ENCODE measurements at places on chromosomes 11 and 22.

GRCh38 chr22:46563381-46564083 lies 26.1 kb upstream of the CELSR1 start:
- DNase-seq = no peak

- no peak for DNase-seq
Observed at GRCh38 chr11:122150216-122151124, 34.5 kb upstream of the BLID start.

GRCh38 chr22:49738006-49738405 lies 89.7 kb downstream of the BRD1 start:
- no peak for DNase-seq

- DNase-seq = no peak
Observed at GRCh38 chr22:46163557-46163888, 13.2 kb downstream of the PPARA start.

DNA sequence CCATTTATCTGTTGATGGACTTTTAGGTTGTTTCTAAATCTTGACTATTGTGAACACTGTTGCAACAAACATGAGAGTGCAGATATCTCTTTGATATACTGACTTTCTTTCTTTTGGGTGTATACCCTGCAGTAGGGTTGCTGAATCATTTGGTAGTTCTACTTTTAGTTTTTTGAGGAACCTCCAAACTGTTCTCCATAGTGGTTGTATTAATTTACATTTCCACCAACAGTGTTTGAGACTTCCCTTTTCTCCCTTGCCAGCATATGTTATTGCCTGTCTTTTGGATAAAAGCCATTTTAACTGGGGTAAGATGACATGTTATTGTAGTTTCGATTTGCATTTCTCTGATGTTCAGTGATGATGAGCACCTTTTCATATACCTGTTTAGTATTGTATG lies 330.0 kb downstream of the DDX10 start:
- DNase-seq = no peak

GRCh38 chr11:5791165-5791564 lies at the start of gene OR52N1:
OR52N1 (minus strand) TSS chr11:5791265; CDS start chr11:5788816, 2,449 bp downstream.
- DNase-seq = no peak

- DNase-seq = peak; percentile 79
Observed at GRCh38 chr11:93054881-93055280, 85.4 kb downstream of the MTNR1B start.

- DNase-seq = no peak
Observed at GRCh38 chr11:120318906-120319305, 6.2 kb upstream of the TLCD5 start.

GRCh38 chr22:42686756-42687491 lies 33.7 kb downstream of the A4GALT start:
- DNase-seq = no peak

DNA sequence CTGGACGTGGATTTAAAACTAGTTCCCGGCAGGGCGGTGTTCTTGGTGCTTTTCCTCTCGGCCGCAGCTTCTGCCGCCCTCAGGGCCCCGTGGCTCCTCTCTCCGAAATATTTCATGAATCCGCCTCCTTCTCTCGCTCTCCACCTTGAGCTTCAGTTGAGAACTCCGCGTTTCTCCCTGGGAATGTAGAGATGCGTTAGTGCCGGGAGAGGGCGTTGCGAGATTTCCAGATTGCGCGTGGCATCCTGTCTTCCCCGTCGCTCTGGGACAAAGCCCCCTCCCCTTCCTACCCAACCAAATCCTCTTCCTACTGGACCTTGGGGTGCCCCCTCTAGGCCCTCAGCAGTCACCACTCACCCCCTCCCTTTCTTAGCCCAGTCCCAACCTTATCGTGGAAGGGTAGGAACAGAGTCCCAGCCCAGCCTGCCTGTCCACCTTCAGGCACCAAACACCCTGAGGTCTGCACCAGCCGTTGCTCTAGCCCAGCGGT lies 15.5 kb upstream of the RAC2 start:
- DNase-seq = no peak

- DNase-seq = no peak
Observed at GRCh38 chr22:23240639-23241389, 60.5 kb downstream of the BCR start.

DNA sequence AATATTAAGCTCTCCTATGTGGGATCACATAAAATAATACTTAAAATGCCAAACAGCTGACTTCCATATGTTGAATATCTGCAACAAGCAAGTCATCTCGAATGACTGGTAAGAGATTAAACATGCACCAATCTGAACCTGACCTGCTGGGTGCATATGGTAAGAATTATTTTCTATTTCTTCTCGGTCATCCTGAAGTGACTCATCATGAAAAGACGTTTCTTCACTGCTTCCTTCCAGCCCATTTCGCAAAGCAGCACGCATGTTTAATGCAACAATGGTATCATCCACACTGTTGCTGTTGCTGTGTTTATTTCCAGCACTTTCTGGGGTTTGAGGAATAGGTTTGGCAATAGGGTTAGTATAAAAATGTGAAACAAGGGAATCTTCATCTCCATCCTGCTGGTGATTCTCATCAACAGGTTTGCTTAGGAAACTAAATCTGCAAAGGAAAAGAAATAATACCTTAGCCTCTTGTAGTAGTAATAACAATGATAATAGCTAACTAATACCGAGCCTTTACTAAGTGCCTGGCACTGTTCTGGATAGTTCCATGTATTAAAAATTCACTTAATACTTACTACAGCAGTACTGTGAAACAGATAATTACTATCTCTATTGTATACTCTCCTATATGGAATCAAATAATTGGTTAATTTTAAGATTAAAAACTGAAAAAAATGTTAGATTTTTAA lies 52.0 kb upstream of the CHRNA10 start:
- DNase-seq = peak; percentile 97

GRCh38 chr11:122215244-122215992 lies 99.4 kb upstream of the BLID start:
- DNase-seq = peak; percentile 61

- DNase-seq = no peak
Observed at GRCh38 chr11:5488798-5489399, 414 bp downstream of the OR52D1 start.

- peak; percentile 56 for DNase-seq
Observed at GRCh38 chr11:96188243-96189006, 154.6 kb downstream of the MAML2 start.

DNA sequence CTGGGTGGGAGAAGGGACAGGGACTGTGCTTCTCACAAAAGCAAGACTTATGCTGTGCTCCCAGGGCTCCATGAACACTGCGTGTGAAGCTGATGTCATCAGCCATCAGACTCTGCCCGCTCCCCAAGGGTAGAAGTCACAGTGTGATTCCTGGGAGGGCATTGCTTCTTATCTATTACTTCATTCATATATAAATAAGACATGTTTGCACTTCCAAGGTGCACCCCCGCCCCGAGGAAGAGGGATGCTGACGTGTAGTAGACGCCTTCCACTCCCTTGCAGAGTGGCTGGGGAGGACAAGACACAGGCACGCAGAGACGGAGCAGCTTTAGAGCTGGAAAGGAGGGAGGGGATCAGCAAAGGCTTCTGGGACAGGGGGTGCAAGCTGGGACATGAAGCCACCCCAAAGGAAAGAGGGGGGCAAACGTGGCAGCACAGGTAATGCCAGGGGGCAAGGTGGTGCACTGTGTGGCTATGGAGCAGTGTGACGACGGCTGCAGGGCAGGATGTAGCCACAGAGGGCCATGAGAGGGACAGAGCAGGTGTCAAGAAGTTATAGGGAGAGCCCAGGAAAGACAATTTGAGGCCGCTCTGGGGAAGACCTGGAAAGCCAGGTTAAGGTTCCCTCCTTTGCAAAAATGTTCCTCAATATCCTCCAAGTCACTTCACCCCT lies 558.5 kb downstream of the MN1 start:
- no peak for DNase-seq

- no peak for DNase-seq
Observed at GRCh38 chr11:22792497-22792896, 37.1 kb downstream of the SVIP start.

DNA sequence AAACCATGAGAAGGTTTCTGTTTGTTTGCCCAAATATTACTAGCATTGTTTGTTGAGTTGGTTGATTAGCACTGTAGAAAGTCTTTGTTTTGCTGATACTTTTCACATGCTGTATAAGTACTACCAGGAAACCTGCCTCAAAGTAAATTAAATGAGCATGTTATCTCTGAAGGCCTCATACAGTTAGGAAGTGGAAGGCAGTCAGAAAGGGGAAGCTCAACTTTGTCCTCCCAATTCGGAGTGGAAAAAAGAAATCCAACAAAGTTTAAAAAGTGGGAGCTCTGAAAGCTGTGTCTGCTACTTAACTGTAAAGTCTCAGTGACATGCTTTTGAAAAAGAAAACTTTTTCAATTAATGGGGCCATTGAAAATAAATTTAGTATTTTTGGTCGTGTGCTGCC lies 188.3 kb upstream of the BLID start:
- no peak for DNase-seq

DNA sequence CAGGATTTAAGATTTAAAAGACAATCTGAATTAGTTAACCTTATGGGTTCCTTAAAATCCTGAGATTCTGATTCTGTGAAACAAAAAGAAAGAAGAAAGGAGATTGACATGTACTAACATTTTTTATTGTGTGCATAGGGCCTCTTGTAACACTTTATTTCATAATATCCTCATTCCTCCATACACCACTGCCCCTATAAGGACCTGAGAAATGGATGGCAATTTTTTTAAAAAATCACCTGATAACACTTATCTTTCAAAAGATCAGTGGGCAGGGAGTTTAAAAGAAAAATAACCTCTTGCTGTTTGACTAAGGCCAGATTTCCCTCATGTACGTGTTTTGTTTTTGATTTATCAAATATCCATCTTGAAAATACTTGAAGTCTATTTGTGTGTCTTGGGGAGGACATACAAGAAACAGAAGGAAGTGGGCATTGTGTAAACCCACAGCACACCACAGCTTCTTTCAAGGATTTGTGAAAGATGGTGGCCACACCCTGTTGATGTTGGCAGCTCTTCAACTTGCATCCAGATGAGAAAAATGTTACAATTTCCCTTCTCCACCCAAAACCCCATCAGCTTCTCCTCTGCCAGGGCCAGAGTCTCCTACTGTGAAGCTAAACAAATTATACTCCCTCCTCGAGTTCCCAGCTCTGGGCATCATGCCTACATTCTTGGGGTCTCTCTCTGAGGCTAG lies 35.0 kb upstream of the MPEG1 start:
- no peak for DNase-seq

GRCh38 chr22:45023431-45023830 lies 13.6 kb upstream of the PHF21B start:
- no peak for DNase-seq

GRCh38 chr11:45924927-45925326 lies 2.5 kb downstream of the LARGE2 start:
- no peak for DNase-seq

GRCh38 chr11:101474666-101475065 lies 109.1 kb downstream of the TRPC6 start:
- DNase-seq = no peak

GRCh38 chr22:36732609-36733008 lies 29.1 kb upstream of the CACNG2 start:
- no peak for DNase-seq

- no peak for DNase-seq
Observed at GRCh38 chr11:6746626-6747025, 25.1 kb downstream of the OR2AG2 start.

DNA sequence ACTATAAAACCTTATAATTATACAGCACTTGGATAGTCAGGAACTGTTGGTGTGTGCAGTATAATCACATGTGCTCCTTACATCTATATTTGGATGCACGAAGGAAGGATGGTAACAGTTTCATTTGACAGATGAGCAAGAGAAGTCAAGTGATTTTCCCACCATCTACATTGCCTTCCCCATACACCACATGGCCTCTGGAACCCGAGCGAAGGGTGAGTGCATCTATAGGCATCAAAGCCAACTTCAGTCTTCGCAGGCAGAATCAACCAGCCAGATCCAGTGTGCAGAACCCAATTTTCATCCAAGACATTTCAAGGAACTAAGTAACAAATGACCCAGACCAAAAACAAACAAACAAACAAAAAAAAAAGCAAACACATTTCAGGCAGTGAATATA lies 85.1 kb upstream of the BLID start:
- DNase-seq = no peak

DNA sequence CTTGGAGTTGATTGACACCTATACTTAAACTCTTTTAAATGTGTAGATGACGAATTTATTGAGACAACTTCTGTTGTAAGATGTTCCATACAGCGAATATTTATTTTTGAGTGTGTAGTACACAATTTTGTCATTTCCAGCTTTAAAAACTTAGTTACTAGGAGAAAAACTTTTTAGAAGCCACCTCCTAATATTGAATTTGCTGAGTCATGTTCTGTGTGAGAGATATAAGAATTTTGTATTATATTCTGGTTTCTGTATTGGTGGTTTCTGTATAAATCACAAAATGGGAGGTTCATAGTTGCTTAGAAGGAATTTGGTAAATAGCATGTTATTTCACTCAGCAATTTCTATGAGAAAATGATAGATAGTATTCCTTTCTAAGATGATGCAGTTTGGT lies 171.3 kb downstream of the WNT11 start:
- no peak for DNase-seq

DNA sequence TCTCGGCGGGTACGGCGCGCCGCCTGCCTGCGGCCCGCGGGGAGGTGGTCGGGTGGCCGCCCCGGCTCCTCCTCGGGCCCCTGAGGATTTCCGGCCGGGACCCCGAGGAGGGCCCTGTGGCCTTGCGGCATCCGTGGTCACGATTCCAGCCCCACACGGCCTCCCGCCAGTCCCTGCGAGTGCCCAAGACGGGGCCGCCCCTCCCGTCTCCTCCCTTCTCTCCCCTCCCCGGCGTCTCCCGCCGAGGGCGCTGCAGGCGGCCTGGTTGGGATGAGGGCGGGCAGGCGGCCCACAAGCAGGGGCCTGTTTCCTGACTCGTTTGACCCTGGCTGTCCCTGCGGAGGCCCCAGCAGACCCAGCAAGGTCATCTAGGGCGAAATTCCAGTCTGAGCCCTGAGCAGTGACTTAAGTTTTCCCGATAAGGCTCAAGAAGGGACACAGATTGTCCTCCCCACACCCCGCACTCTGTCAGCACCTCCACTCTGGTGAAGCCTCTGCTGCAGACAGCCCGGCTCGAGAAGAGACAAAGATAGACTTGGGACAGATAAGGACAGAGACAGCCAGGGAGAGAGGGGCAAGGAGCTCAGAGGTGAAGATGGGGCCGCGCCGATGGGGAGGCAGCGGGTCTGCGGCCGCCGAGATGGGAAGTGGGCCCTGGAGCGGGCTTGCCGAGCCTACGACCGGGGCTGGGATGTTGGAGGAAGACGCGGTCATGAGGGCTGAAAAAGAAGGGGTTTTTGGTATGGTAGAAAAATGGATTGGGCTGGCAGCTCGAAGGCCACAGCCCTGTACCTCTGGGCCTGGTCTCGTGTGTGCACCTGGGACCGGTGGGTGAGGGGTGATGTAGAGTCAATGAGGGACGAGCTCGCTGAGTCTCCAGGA lies 95.0 kb downstream of the SWAP70 start:
- DNase-seq = peak; percentile 35

- DNase-seq = no peak
Observed at GRCh38 chr11:12679471-12679870, 5.2 kb downstream of the TEAD1 start.

Data from HFF-Myc (cell line).